Activated naive CD4-positive, alpha-beta T cell treated with anti-CD3 and anti-CD28 coated beads for 36 hours (primary cell): ENCODE measurements at places on chromosomes 11 and 22. TPM values are rescaled to one million over a fixed set of nuclear protein-coding genes. Genes with fewer than 3 reads are reported as not detected.
A peak's percentile ranks its signal among the peaks of the same experiment; 100 is the strongest.

DNA sequence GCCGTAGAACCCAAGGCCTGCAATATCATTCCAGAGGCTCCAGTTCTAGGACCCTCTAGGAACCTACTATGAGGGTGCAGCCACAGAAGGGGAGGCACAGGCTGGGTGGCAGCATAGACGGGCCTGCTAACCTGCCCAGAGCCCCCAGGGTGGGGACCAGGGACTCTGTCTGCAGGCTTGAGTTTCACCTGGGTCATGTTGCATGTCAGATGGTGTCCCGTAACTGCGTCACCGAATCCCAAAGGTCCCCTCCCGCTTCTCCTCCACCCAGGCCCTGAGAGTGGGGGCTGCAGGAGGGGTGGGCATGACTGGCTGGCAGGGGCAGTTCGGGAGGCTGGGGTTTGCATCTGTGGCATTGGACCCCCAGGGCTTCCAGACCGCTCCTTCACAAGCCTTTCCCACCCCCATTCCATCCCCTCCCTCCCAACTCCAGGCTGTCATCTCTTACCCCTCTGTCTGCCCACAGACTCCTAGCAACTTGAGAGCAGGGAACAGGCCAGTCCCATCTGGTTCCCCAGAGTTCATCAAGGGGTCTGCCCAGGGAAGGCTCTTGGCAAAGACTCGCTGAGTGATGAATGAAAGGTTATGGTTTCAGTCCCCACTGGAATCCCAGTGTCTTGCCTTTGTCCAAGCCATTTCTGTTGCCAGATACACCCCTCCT lies 16.3 kb downstream of the MYO7A start:
- DNase-seq = no peak

DNA sequence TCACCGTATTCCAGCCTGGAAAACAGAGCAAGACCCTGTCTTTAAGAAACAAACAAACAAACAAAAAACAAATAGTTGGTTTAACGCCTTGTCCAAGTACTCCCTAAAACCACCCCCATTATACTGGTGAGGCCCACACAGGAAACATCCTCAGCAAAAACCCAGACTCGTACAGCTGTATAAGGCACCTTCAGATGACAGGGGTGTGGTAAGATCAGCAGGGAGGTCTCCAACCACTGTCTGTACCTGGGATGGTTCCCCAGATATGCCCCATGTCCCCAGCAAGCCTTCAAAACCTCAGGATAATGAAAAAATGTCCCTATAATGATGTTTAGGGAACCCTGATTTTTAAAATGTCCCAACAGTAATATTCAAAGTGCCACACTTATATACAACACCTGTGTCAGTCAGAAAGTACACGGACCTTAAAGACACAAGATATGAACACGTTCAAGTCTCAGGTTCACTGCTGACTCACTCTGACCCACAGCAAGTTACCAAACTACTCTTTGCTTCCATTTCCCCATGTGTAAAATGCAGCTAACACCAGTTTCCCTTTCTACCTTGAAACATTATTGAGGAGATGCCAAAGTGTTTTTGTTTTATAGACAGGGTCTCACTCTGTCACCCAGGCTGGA lies 9.3 kb downstream of the SF3A1 start:
- peak; percentile 54 for DNase-seq

GRCh38 chr11:102464859-102465500 lies 12.4 kb upstream of the TMEM123 start:
- DNase-seq = no peak

GRCh38 chr11:61392981-61393595 lies 701 bp downstream of the TMEM216 start:
- DNase-seq = peak; percentile 37

GRCh38 chr11:66857234-66857926 lies 516 bp downstream of the LRFN4 start:
- DNase-seq = no peak

DNA sequence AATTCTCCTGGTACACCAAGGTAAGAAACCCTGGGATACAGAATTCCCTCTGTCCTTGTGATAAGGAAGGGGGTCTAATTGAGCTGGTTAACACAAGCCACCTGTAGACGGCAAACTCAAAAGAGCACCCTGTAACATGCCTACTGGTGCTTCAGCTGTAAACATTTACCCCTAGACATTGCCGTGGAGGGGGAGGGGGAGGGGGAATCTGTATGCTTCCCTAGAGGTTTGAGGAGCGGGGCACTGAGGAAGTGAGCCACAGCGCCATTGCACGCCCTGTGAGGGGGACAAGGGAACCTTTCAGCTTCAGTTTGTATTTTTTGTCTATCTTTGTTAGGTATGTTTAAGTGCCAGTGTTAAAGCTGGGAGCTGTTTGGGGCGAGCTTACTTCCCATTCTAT lies 99.8 kb downstream of the AASDHPPT start:
- DNase-seq = no peak

- DNase-seq = no peak
Measured at GRCh38 chr11:34642001-34642554, 21.2 kb downstream of the EHF start.

DNA sequence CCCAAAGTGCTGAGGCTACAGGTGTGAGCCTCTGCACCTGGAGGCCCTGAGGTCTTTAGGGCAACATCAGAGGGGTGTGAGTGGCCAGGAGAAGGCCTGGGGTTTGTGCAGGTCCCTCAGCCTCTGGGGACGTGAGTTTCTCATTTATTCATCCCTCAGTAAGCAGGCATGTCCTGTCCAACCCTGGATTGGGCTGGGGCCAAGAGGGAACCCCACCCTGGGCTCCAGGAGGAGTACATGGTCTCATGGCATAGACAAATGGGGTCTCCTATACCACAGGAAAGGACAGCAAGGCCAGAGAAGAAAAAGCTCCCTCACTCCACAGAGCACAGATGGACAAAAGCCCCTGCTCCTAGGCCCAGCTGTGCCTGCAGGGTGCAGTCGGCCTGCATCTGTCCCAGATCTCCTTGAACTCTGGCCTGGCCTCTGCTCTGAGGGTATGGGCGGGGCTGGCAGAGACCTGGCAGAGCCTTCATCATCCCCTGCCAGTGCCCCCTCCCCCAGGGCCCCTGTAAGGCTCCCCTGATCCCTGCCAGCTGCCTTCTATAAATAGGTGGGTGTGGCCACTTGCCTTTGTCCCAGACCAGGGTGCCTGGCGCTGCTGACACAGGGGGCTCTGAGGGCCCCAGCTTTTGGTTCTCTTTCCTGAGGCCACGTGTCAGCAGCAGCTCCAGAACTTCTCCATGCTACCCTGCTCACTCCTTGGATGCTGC lies 34.6 kb downstream of the A4GALT start:
- DNase-seq = no peak

CBLIF gene
- not detected for total RNA-seq

NELL1 gene
- not detected for total RNA-seq

LUZP2 gene
- not detected for total RNA-seq
